ENCODE measurements at places on chromosomes 3 and 15.

DNA sequence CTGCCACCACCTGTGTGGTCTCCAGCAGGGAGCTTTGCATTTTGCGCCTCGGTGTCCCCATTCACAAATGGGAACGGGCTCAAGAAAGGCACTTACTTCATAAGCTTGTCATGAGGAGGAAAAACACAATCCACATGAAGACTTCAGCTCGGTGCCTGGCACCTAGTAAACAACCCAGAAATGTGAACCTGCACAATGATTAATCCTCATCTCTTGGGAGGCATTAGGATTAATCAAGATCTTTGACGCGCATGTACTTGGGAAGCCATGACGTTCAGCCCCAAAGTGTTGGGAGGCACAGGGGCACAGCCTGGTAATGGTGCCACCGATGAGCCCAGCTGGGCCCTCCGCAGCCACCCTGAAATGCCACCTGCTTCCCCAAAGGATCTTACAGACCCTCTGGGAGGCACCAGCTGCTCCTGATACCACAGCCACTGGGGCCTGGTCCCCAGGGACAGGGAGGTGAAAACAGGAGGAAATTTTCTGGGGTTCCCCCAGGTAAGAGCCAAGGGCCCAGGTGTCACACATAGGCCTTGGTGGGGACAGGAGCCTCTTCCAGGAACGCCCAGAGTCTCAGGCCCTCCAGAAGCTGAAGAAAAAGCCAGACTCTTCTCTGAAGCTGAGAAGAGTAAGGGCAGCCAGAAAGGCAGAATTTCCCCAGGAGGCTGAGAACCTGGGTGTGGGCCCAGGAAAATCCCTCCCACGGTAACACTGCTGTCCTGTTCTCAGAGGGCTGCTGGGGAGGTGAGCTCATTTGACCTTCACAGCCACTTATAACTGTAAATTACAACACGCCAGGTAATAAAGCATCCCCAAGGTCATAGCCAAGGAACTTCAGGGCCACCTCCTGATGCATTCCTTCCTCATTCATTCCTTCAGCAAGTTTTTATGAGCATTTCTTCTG lies 507.5 kb downstream of the SHQ1 start:
- ATAC-seq: no peak

- no peak for ATAC-seq
Measured at GRCh38 chr3:33438284-33438668, 1.9 kb downstream of the UBP1 start.

GRCh38 chr3:10627884-10628572 lies 122.6 kb upstream of the ATP2B2 start:
- no peak for ATAC-seq

- peak; percentile 90 for ATAC-seq
Measured at GRCh38 chr3:30476368-30477084, 129.9 kb upstream of the TGFBR2 start.

- no peak for ATAC-seq
Measured at GRCh38 chr3:78873641-78874040, 894.2 kb downstream of the ROBO1 start.

GRCh38 chr3:104291437-104291851 lies 1075.3 kb upstream of the ALCAM start:
- ATAC-seq: peak; percentile 44

GRCh38 chr3:180252683-180253082 lies 215.9 kb upstream of the PEX5L start:
- ATAC-seq: no peak

GRCh38 chr3:134600685-134601463 lies 49.9 kb downstream of the KY start:
- ATAC-seq: peak; percentile 88

GRCh38 chr3:16741890-16742289 lies 136.7 kb upstream of the DAZL start:
- ATAC-seq: peak; percentile 87

DNA sequence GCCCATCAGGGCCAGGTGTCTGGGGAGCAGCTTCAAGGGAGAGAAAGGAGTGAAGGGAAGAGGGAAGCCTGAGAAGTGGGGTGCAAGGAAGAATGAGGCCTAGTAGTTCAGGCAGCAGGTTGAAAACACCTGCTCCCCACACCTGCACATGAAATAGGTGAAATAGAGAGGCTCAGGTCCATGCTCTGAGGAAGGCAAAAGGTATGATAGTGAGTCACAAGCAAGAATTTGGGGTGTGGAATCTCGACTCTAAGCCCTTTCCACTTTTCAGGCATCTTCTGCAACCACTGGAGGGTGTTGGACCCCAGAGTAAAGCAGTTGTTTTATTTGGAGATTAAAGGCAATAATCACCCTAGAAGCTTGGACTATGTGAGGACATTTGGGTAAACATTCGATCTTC lies 157.5 kb downstream of the CTNNB1 start:
- no peak for ATAC-seq

- ATAC-seq: no peak
Measured at GRCh38 chr15:69751147-69751546, 298.5 kb downstream of the RPLP1 start.

DNA sequence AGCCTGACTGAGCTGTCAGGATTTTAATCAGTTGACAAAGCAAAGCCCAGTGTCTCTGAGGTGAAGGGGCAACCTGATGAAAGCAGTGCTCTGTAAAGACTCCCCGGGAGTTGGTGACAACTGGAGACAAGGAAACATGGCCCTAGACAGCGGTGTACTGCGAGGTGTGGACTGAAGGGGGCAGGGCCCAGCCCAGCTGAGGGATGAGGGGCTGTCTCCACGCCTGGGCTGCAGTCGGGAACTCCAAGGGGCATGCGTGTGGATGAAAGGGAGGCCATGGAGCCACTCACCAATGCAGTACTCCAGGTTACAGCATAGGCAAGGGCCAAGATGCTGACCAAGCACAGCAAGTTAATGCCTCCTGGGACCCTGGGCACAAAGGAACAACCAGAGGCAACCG lies 45.1 kb downstream of the SCAP start:
- no peak for ATAC-seq

GRCh38 chr3:115397433-115397832 lies 225.9 kb upstream of the GAP43 start:
- ATAC-seq: no peak

DNA sequence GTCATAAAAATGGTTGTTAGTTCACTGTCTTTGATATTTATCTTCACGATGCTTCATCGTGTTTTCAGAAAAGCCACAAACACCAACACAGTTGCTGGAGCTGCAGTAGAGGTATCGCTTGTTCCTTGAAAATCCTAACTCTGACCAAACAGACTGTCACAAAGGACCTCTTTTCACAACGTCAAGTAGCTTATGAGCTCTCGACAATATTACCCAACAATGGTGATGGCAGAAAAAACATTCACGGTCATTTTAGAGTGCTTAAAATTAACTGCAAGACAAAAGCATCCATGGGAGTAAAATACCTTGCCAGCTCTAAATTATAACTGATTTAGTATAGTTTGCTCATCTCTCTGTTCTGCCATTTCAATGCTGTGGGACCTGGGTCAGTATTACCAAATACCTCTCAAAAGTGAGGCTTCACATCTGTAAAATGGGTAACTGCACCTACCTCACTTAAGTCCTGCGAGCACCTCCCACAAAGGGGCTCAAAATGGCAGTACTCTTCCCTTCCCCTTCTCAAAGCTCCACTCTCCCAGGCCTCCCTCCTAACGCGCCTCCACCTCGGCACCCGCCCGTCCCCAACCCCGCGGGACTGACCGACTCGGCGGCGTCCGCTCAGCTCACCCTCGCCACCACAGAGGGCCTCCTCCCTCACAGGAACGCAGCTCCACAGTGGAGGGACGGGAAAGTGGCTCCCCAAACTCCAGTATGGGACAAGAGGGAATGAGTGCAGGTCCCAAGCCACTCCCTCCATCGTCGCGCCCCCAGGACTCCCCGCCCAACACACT lies 546 bp downstream of the TRIM59 start:
- peak; percentile 78 for ATAC-seq

DNA sequence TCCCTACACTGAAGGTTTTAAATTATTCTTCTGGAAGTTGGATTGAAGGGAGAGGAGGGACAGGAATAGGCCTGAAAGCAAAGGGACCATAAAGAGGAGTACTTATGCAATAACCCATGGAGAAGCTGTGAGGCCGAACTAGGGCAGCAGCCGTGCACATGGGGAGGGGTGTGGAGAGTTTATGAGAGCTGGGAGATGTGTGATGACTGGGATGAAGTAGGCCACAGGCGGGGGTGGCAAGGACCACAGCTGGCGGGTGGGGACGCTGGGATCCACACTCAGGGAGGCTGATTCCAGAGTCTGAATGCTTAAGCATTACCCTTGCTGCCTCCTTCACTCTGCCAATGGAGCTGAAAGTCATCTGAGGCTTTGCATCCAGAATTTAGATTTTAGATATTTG lies 123.8 kb downstream of the ARNT2 start:
- no peak for ATAC-seq

DNA sequence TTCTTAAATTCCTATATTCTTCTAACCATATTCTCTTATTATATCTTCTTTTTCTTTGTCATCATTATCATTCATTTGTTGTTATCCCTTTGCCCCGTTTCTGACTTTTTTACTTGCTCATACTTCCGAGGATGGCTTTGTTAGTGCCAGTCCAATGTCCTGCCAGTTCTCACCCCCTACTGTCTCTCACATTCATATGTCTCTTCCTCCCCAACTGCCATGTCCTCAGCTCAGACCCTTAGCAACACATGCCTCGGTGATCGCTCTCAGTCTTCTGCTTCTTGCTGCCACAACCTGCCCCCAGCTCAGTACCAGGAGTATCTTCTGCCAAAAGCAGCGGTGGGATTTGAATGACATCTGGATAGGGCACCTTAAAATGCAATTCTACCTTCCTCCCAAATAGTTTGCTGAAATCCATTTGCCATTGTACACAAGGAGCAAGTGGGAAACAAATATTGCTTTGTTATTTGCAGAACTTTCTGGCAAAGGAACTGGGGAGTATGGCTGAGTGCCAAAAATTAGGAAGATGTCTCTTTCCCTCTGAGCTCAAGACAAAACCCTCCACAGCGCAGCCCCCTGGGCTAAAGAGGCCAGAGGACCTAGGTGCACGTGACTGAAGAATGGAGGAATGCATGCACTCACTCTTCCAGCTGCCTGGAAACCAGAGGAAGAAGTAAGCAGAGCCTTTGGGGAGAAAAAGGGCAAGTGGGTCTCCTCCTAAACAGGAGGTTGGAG lies 57.7 kb upstream of the CTNNB1 start:
- no peak for ATAC-seq

DNA sequence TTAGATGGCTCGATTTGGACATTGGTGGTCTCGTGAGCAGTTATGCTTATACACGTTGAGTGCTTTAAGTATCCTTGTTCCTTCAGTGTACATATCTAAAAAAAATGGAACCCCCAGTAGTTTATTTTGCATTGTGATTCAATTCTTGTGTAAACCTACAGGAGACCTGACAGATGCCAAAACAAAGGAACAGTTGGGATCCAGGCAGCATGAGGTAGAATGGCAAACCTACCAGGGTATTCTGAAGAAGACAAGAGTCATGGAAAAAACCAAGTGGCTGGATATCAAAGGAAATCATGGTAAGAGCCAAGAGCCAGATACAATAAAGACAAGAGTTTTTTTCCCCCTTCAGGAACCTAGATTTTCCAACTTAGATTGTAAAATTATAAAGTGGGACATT lies 2.0 kb downstream of the TMEM62 start:
- no peak for ATAC-seq

- ATAC-seq: peak; percentile 28
Measured at GRCh38 chr3:58063022-58063815, 55.0 kb downstream of the FLNB start.

- no peak for ATAC-seq
Measured at GRCh38 chr15:67358391-67358790, 103.8 kb downstream of the IQCH start.

GRCh38 chr3:39712413-39713048 lies 96.9 kb upstream of the MYRIP start:
- no peak for ATAC-seq

DNA sequence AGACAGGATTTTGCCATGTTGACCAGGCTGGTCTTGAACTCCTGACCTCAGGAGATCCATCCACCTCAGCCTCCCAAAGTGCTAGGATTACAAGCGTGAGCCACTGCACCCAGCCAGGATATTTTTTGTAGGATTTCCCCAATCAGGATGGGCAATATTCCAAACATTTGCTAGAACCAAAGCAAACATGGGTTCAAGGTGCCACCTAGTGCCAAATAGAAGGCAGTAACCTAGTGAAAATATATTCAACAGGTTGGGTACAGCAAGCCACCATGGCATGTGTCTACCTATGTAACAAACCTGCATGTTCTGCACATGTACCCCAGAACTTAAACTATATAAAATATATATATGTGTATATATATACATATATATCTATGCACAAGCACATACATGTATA lies 185.9 kb upstream of the CADM2 start:
- no peak for ATAC-seq

DNA sequence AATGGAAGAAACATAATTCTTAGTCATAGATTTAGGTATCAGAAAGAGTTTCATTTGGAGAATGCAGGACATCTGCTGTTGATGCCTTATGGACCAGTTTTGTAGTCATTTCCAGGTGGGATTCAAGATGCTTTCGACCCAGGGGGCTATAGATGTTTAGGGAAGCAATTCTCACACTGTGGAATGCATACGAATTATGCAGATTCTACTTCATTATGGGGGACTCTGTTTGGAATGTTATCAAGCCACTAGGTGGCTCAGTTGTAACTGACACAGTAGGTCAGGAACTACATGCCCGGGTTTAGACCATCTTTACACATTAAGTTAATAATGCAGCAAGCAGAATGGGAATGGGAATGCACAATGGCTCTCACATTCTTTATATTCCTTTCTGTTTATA lies 1359.8 kb downstream of the ZPLD1 start:
- 0 out of 3 replicates have a peak, but pooled peaks have one; percentile 26 for ATAC-seq

DNA sequence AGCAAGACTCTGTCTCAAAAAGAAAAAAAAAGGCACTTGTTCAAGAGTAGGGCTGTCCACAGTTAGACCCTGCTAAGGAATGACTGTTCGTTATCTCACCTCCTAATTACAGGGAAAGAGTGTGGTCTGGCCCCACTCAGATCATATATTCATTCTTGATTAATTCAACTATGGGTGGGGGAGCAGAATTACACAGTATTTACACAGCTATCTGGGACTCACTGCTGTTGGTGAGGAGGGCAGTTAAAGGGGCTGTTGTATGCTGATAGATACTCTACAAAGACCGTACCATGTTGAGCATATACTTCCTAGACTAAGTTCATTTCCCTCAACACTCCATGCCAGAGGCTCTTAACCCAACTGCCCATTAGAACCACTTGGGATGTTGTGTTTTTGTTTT lies 3.8 kb upstream of the ZNF620 start:
- no peak for ATAC-seq

GRCh38 chr3:140170612-140171011 lies 235.6 kb downstream of the CLSTN2 start:
- ATAC-seq: no peak

- ATAC-seq: no peak
Measured at GRCh38 chr3:127069814-127070440, 87.0 kb downstream of the PLXNA1 start.

- no peak for ATAC-seq
Measured at GRCh38 chr3:126537730-126538281, 13.9 kb downstream of the CHST13 start.
